ENCODE measurements at places on chromosomes 1 and 21.

- DNase-seq = no peak
Observed at GRCh38 chr1:212353181-212353580, 61.5 kb downstream of the PACC1 start.

GRCh38 chr1:218377143-218377660 is 32.1 kb downstream of the TGFB2 start:
- DNase-seq = peak; percentile 75

DNA sequence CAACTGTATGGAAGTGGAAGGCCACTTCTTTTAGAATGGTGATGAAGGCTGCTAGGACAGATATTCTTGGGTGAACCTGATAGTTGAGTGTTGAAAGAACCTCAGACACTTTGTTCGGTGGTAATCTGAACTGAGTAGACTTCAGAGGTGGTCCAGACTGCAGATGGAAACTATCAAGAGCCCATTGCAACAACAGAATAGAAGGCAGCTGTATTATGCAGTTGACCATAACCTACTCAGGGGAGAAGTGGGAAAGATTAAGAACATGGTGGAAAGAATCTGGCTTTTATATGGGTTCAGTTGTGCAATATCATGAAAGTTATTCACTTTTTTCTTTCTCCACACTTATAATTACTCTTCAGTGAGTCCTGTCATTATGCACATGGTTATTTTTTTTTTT is 194.0 kb downstream of the KCNK2 start:
- DNase-seq = no peak

DNA sequence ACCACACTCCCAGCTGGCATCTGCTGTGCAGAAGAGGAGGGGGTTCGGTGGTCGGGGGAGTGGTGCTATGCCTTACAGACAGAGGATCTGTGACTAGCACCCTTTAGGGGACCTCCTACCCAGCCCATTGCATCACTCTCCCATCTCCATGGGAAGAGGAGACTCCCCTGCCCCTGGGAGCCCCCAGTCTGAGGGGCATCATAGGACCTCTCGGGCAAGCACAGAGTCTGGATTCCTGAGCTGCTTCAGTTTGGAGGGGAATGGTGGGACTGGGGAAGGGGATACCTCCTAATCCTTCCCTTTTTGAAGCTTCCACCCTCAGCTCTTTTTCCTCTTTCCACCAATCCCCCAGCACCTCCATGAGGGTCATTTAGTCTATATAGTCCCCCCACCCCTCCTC is 1.4 kb downstream of the INSRR start:
- DNase-seq = no peak

DNA sequence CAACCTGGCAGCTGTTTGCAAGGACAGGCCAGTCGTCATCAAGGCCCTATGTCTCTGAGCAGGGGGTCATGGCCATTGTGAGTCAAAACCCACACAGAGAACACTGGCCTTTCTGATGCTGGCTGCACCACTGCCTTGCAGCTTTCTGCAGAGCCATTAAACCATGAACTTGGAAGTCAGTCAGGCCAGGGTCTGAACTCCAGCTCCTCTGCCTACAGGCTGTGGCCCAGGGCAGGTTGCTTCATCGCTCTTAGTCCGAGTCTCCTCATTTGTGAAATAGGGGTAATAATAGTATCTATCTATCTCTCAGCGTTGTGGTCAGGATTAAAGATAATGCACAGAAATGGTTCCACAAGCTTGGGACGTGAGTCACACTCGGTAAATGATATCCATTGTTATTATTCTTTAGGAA is 35.8 kb upstream of the HIVEP3 start:
- DNase-seq = no peak

GRCh38 chr1:209643285-209644020 is 8.8 kb downstream of the LAMB3 start:
- no peak for DNase-seq

DNA sequence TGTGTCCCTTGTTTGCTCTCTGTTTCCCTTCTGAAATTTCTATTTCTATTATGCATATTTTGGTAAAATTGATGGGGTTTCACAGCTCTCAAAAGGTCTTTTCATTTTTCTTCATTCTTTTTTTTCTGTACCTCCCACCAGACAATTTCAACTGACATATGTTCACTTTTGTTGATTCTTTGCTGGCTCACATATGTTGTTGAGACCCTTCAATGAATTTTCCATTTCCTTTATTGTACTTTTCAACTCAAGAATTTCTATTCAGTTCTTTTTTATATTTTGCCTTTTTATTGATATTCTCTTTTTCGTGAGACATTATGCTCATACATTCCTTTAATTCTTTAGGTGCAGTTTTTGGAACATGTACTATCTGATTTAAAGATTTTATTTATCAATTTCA is 102.6 kb upstream of the GRIK1 start:
- DNase-seq = no peak

DNA sequence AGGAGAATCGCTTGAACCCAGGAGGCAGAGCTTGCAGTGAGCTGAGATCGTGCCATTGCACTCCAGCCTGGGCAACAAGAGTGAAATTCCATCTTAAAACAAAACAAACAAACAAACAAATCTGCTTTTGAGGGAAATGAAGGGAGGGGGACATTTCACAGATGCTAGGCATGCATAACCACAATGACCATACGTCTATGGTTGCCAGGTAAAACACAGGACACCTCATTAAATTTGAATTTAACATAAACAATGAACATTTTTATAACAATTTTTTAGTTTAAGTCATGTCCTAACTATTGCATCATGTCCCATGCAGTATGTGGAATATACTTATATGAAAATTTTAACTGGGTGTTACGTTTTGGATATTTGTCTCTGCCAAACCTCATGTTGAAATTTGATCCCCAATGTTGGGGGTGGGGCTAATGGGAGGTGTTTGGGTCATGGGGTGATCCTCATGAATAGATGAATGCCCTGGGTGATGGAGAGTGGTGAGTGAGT is 31.0 kb upstream of the ZBTB18 start:
- no peak for DNase-seq

GRCh38 chr1:201845331-201846083 is 16.6 kb downstream of the IPO9 start:
- no peak for DNase-seq

DNA sequence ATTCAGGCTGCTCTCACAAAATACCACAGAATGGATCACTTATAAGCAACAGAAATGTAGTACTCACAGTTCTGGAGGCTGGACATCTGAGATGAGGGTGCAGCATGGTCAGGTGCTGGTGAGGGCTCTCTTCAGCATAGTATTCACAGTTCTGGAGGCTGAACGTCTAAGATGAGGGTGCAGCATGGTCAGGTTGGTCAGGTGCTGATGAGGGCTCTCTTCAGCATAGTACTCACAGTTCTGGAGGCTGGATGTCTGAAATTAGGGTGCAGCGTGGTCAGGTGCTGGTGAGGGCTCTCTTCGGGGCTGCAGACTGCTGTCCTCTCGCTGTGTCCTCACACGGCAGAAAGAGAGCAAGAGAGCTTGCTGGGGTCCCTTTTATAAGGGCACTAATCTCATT is 17.1 kb downstream of the PDZK1IP1 start:
- DNase-seq = no peak

DNA sequence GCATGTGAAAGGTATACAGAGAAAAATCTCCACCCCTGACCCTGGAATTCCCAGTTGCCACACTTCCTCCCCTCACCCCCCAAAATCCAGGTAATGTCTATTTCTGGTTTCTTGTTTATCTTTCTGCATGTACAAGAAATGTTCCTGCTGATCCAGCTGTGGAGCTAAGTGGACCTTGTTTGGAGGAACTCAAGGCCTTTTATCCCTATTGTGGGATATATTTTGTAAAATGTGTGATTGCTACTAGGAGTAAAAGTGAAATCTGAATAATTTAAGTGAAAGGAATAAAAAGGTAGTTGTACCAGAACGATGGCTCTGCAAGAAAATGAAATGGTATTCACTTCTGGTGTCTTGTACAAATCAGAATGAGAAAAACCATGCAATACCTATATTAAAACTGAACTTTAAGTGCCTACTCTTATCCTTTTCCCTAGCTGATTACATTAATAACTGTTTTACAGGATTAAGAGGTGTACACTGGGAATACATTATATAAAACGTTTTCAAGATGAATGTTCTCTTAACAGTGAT is 3.0 kb downstream of the SPEN start:
- no peak for DNase-seq

- DNase-seq = no peak
Observed at GRCh38 chr1:61131716-61132115, 49.4 kb downstream of the NFIA start.

DNA sequence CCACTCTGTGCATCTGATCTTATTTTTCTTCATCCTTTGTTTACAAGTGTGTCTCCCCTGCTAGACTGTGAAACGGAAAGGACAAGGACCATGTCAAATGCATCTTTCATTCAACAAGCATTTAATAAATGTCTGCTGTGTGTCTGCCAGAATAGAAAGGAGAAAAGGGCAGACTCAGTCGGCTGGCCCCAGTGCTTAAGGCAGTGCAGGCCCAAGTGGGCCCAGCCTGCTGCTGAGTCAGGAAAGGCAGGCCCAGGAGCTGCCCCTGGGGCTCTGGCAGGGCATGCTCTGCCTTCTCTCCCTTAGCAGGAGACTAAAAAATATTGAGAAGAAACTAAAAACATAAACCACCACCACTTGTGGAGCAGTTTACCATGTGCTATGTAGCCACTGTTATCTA is 38.1 kb downstream of the PLEKHA6 start:
- no peak for DNase-seq

- no peak for DNase-seq
Observed at GRCh38 chr1:111372336-111372965, 55.1 kb downstream of the OVGP1 start.

GRCh38 chr1:51569284-51570062 is 47.4 kb upstream of the OSBPL9 start:
- no peak for DNase-seq

DNA sequence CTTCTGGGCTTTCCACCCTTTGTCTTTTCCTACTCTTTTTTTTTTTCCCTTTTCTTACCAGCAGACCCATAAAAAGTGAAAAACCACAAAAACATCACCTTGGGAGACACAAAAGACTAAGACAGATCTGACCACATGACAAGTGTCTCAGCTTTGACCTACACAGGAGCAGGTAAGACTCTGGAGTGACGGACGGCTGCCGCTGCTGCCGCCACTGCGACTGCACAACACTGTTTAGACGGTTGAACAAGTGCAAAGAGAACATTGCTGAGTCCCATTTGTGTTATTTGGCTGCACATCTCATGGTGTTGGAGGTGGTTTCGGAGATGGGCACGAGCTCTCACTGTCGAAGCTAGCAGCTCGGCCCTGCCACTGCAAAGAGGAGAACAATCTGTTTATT is 62.0 kb downstream of the SYT6 start:
- DNase-seq = no peak

- no peak for DNase-seq
Observed at GRCh38 chr1:78095593-78095992, 49.8 kb downstream of the GIPC2 start.

DNA sequence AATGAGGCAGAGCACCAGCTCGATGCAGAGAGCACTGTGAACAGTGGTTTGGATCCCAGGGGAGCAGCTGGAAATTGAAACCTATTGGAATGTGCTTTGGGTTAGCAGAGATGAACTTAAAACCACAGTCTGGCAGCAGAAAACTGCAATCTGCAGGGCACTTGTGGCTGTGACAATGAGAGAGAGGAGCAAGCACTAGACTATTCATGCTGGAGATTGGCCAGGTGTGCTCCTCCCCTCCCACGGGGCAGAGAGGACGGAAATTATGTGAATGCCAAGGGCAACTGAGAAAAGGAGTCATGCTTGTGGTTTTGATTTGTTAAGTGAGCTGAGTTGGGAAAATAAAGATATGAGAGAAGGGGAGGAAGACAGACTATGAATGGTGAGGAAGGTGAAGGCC is 38.1 kb downstream of the HSD3B2 start:
- DNase-seq = no peak

GRCh38 chr1:20887246-20887645 is 100.1 kb upstream of the HP1BP3 start:
- no peak for DNase-seq

DNA sequence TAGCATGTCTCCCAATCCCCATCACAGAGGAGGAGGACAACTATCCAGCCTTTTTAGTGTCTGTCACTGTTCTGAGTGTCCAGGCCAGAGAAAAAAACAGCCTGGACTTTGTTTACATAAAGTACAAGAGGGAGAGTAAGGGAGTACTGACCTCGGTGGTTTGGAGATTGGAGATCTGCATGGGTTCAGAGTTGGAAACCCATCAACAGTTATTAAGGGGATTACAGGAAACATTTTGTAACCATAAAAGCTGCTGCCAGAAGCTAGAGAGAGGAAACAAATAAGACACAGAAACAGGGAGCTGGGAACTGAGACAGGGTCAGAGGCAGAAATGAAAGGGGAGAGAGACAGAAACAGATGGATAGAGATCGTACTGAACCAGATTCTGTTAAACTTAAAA is 131.5 kb upstream of the CTTNBP2NL start:
- DNase-seq = no peak

- no peak for DNase-seq
Observed at GRCh38 chr1:6635910-6636760, 11.5 kb downstream of the THAP3 start.

- no peak for DNase-seq
Observed at GRCh38 chr21:32147041-32147440, 131.8 kb downstream of the MIS18A start.

DNA sequence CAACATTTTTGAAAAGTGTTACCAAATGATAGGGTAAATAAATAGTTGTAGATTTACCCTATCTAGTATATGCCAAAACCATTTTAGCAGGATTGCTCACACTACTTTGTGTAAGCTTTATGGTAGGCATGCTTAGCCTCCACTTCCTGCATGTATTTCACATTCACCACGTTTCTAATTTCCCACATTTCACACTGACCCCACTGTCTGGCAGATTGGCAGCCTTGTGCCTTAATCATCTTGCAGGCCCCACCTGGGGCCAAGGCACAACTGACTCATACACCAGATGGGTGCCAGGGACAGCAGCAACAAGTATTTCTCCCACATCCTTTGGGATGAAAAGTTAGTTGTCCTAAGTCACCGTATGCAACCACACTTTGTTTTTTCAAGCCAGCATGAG is 21.2 kb upstream of the CENPF start:
- DNase-seq = no peak

DNA sequence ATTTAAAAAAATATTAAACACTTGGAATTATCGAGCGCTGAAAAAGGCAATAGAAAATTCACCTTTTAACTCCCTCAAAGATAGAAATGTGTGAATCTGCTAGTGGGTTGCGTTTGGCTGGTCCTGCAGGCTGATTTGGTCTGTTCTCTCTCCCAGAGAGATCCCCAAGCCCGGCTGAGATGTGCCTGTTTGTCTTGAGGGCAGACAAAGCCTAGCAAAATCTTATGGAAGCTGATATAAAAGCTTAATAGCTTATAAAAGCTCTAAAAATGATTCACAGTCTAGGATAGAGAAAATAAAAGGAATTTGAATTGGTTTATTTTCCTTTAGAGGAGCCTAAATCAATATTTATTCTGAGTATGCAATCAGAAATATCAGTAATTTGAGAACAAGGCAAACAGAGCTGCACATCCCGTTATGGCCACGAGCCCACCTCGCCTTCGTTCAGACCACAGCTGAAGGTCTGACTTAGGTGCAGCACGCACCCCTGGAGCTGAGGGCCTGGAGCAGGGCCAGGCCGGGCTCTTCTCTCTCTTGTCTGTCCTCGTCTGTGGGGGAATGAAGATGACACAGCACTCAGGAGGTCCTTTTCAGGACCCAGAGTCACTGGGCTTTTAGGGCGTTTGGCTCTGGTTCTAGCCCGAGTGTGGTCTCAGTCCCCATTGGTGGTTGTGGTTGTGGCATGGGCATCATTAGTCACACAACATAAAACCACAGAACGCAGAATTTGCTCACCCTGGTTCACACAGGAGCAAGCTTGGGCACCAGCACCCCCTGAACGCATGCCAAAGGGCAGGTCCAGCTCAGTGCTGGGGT is 18.6 kb downstream of the PDE9A start:
- DNase-seq = no peak

All from SIG-M5 (cell line).